ENCODE measurements at places on chromosomes 16 and 17.

DNA sequence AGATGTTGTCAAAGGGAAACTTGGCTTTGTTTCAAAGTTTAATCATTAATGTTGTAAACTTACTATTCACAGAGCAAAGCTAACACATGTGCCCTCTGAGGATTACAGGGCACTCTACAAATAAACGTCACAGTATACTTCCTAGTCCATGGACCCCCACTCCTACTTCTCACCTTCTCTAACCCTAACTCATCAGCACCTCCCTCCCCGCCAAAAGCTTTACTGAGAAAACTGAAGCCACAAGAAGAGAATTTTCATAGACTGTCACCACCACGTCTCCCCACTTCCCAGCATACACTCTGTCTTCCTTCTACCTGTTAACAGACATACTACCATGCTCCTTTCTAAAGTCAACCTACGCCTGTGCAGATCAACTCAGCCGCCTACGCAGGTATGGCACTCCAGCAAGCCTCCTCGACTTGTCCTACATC is 29.0 kb downstream of the HELZ start:
- DNase-seq, result peak; percentile 60

DNA sequence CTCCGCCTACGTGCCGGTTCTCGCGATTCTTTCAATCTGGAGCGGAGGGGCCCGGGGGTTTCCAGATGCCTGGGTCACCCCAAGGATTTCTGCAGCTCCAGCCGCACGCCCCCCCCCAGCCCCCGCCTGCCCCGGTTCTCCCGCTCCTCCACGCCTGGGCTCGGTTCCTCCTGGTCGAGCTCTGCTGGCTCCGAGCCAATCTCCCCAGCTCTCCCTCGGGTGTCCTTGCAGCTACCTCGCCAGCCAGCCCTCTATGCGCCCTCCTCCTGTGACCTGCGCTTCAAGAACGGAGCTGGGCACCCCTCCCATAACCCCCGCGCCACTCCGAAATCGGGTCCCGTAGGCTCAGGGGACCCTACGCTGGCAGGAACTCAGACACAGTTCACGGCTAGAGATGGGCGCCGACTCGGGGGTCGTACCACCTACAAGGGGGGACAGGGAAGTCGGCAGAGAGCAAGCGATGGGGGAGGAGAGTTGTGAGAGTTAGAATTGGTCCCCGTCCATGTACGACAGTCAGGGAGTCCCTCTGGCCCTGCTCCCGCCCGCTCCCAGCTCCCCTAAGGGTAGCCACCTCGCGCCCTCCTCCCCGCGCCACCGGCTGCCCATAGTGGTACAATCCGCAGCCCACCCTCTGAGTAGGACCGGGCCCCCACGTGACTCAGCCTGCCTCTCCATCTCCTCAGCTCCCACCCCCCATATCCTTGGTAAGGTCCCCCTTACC is 961 bp downstream of the FGF11 start:
- peak; percentile 72 for DNase-seq

DNA sequence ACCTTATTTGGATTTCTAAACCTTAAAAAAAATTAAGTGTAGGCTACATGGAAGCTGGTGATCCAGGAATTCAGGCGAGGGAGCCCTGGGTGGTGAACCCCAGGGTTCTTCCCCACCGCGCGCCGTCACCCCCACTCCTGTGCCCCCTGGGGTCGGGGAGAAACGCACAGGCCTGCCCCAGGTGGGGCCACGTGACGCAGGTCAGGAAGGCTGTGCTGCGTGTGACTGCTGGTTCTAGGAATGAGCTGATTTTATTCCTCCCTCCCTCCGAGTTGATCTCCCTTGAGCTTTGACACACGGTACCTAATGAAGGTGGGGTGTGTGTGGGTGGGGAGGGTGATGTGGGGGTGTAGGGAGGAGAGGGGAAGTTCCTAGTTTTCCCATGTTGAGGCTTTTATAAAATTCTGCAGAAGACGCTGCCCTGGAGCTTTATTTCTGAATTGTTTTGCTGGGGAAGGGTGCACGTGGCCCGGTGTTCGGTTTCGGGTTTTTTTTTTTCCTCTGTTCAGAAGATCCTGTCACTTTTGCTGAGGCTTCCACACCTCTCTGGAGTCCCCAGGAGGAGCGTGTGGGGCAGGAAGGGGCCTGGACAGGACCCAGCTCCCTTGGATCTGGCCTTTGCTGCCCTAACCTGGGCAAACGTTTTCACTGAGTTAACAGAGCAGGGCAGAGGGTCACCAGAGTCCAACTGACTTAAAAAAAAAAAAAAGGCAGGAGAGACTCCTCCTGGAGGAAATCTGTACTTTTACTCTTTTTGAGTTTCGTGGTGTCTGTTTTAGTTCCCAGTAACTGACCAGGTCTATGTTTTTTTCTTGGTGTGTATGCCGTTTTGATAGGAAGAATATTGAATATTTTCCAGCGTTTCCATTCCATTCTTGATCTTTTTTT is 55.8 kb upstream of the GSE1 start:
- peak; percentile 78 for DNase-seq

- no peak for DNase-seq
Measured at GRCh38 chr17:14337596-14338079, 36.8 kb downstream of the HS3ST3B1 start.

- peak; percentile 74 for DNase-seq
Measured at GRCh38 chr16:15856901-15857698, at the start of gene MYH11. Gene MYH11 (minus strand): TSS chr16:15857028. CDS start chr16:15838252, 18,776 bp downstream.

DNA sequence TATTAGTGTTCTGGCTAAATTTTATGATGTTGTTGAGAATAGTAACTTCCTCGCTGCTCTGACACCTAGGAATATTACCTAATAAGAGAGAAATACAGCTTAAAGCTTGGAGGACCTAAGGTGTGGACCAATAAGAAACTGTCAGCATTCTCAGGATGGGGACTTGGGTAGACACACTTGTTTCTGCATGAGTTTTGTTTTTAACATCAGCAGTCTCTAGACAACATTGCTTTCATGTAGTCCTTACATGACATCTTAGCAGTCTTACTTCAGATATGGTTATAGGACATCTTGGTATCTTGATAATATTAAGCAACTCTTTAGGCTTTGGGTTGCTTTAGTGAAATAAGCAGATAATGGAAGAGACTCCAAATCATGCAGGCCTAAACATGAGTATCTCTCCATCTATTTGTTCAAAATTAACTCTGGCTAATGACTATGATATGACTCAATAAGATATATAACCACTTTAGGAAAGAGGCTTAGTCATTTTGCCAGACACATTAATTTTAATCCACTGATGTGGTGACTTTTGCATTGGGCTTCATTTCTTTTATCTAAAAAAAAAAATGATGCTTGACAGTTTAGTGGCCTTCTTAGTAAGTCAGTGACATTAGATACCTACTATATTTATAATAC is 84.5 kb downstream of the WNT3 start:
- DNase-seq, result no peak

DNA sequence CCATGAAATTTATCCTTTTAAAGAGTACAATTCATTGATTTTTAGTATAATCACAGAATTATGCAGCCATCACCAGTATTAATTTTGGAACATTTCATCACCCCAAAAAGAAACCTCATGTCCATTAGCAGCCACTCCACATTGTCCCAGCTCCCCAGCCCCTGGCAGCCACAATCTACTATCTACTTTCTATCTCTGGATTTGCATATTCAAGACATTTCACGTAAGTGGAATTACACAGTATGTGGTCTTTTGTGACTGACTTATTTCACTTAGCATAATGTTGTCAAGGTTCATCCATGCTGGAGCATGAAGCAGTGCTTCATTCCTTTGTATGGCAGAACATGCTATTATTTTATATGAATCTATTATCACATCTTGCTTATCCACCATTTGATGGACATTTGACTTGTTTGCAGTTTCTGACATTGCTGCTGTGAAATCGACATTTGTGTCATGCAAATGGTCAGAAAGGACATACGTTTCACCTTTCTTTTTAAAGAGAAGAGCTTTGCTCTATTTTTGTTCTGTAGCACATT is 10.7 kb downstream of the METTL9 start:
- DNase-seq, result no peak

Data from stomach (tissue), 19 donors.